ENCODE measurements at places on chromosomes 4 and X.

DNA sequence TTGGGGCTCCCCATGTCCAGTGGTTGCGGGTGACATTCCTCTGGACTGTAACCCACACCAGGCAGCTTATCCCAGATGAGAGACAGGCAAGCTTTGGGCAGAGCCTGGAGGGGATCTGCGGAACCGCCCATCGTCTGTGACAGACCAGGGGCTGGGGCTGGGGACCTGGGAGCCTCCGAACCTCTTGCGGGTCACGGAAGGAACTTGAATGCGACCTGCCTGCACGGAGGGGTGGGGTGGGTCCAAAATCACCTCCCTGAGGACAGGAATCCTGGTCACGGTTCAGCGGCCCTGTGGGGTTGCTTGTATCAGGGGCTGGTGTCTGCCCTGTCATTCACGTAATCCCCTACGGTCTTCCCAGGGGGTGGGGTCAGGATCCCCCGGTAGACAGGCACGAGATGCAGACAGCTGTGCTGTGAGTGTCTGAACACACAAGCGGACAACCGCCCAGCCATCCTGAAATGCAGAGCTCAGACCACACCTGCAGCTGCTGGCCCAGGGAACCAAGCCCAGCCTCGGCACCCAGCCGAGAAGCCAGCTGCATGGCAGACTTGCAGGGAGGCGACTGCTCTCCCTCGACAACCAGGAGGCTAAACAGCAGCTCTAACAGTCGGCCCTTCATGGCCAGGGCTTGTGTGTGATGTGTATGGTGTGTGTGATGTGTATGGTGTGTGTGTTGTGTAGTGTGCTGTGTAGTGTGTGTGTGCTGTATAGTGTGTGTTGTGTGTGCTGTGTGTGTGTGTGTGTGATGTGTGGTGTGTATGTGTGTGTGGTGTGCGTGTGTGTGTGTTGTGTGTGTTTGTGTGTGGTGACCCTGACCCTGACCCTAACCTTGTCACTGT is 105.9 kb upstream of the ADRA2C start:
- DNase-seq, result no peak

- DNase-seq, result no peak
Observed at GRCh38 chr4:53713296-53713695, 122.0 kb upstream of the LNX1 start.

- no peak for DNase-seq
Observed at GRCh38 chr4:55184600-55185523, 59.5 kb upstream of the KDR start.

DNA sequence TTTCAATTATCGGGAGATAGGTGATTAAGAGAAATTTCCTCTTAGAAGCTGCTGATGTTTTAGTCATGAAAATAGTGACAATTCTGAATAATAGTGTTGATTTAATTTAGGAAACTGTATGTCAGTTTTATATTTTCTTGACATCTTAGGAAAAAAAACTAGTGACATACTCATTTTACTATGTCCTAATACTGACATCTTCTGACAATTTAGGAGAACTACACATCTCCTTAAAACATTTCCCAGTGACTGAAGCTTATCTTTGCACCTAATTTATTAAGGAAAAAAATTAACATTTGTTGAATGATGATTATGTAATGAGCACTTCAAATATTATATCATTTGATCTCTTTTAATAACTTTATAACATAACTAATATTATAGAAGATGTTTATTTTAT is 42.0 kb upstream of the RBMXL3 start:
- no peak for DNase-seq

DNA sequence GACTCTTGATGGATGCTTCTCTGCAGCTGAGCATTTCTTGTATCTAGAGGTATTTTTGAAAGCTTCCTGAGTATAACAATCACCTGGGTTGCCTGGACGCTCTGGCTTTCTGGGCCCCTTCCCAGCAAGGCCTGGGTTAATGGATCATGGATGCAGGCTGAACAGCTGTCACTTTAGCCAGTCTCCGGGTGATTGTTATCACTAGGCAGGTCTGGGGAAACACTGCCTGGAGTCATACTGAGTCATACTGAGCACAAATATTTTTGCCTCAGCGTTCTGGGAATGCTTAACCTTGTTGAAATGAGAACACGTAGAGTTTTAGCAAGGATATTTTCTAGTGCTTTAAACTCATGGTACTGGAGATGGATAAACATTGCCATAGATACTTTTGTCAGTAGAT is 102.6 kb downstream of the PHEX start:
- DNase-seq, result no peak

- DNase-seq, result no peak
Observed at GRCh38 chr4:102585329-102585728, 84.2 kb downstream of the NFKB1 start.

GRCh38 chr4:123017636-123018395 is 95.4 kb upstream of the NUDT6 start:
- DNase-seq, result no peak

GRCh38 chr4:111269439-111269838 is 646.6 kb upstream of the PITX2 start:
- no peak for DNase-seq

GRCh38 chr4:8028884-8029568 is 89.4 kb upstream of the AFAP1 start:
- no peak for DNase-seq

DNA sequence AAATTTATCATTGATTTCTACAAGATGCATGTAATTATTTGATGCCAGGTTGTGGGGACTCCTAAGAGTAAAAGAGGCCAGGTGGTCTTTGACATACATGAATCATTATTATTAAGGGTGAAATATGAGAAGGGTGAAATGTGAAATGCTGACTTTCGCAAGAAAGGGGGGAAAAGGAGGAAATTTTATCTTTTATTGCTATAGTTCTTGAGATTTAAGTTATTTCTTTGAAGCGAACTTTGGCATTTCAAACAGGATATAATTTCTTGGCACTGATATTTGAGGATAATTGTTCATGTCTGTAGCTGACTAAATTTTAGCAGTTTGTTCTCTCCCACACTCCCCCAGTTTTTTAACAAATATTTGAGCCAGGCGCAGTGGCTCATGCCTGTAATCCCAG is 80.1 kb downstream of the TMEM131L start:
- DNase-seq, result no peak

DNA sequence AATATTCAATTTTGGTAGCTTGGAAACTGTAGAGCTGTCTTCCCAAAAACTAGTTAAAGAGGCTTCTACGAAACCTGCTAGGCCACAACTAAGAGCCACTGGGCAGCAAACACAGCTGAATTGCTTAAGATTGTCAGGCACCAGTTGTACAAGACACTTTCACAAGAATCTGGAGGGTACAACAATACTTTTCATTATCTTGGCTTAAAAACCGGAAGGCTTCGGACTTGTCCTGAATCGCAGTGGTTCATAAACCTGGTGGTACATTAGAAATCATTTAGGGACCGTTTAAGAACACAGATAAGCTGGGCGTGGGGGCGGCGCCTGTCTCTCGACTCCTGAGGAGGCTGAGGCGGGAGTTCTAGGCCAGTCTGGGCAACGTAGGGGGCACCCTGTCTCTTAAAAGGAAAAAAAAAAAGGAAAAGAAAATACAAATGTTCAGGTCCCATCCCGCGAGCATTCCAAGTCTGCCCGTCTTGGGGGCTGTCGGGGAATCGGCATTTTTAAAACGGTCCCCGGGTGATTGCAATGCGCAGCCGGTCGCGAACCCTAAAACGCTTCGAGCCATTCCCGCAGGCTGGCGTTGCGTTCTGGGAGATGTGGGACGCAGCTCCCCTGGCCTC is 763 bp downstream of the PYURF start:
- peak; percentile 6 for DNase-seq

DNA sequence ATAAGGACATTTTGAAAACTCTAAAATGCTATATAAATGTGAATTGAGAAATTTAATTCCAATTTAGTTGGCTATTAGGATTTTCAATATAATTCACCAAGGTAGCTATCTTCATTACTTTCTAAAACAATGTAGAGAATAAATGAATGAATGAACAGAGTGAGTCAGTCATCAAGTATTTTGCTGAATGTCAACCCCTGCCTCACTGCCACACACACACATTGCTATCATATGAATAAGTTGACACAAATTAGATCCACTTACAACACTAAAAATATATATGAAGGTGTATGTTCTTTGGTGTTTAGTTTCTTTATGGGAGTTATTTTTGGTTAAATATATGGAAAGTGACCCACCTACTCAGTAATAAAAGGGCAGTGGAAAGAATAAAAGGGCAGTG is 141.4 kb upstream of the SMIM10 start:
- no peak for DNase-seq

DNA sequence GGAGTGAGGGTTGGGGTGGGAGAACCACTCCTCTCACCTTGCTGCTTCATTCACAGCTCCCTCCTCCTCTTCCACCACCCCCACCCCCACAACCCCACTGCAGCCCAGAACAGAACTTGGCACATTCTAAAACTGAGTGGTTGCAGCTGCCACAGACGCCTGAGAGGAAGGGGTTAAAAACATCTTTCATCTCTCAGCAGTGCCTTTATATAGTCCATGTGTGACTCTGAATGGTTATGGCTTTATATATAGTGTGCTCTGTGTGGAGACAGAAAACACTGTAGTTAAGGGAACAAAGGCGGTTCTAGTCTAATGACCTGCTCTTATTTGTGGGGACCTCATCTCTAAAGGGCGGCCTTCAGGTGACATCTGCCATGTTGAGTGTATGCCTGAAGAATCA is 144.8 kb downstream of the BCOR start:
- DNase-seq, result no peak

- DNase-seq, result no peak
Observed at GRCh38 chrX:118637997-118638396, 89.4 kb upstream of the IL13RA1 start.

DNA sequence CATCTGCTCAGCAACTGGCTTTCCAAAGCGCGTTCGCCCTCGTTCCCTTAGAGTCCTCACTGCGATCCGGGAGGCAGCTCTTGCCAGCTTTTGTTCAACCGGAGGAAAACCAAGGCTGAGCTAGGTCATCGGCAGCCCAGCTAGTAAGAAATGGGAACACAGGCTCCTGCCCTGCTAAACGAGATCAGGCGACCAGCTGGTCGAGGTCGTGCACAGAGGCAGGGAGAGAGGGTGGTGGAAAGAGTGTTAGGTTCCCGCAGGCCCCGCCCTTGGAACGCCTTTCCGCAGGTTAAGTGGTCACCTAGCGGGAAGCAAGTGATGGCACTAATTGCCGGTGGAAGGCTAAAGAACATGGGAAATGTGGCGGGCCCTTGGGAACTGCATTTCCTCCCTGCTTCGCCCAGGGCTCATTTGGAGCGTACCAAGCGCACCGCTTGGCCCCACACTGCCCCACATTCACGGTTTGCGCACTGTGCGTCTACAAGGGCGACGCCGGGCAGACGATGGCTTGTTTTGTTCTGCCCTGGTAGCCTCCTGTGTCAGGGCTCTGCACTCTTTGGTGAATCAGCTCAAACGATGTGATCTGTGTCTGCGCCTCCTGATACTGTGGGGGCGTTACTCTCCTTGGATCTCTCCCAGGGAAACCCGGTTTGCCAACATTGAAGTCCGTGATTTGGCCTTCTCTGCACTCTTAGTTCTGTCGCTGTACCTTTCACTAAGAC is 7.2 kb upstream of the PRDM8 start:
- DNase-seq, result no peak

GRCh38 chrX:47815901-47816845 is 20.5 kb upstream of the ZNF81 start:
- DNase-seq, result no peak

GRCh38 chr4:76539979-76540378 is 105.0 kb downstream of the SHROOM3 start:
- no peak for DNase-seq

- DNase-seq, result no peak
Observed at GRCh38 chr4:70737409-70737808, 15.6 kb downstream of the RUFY3 start.

GRCh38 chrX:46634577-46634976 is 61.0 kb downstream of the CHST7 start:
- no peak for DNase-seq

DNA sequence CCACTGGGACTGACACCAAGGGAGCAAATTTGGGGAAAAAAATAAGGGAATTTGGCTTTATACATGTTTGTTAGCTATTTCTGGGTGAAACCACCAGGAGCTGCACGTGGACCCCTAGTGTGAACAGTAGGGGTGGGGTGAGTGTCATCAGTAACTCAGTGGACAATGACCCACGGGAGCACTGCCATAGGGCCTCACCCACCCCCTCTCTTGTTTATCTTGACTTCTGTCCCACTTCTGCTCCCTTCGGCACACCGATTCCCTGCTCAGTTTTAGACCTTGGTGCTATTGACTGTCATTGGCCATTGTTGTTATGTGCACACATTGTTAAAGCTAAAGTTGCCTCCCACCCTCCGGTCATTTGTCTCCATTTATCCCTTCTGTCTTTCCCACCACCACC is 9.0 kb downstream of the ACOX3 start:
- DNase-seq, result no peak

- peak; percentile 74 for DNase-seq
Observed at GRCh38 chrX:40169193-40170101, 71.7 kb upstream of the BCOR start.

GRCh38 chr4:42371305-42372252 is 25.7 kb upstream of the SHISA3 start:
- peak; percentile 27 for DNase-seq

GRCh38 chr4:118351851-118352827 is 664 bp downstream of the PRSS12 start:
- DNase-seq, result no peak

DNA sequence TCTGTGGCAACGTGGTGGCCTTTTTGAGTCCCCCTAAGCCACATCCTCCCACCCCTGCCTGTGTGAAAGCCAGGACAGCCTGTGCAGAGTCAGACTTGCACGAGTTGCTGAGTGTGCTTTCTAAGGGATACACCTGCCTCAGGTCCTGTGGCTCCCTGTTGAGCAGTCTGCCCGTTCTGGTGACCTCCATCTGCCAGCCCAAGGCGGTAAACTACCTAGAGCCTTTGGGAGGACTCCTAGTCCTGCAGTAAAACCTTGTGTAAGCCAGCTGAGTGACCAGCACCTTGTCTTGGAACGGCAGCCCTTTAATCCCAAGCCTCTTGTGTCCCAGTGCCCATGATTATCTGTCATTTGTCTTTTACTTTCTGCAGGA is 69.3 kb downstream of the NBDY start:
- no peak for DNase-seq

DNA sequence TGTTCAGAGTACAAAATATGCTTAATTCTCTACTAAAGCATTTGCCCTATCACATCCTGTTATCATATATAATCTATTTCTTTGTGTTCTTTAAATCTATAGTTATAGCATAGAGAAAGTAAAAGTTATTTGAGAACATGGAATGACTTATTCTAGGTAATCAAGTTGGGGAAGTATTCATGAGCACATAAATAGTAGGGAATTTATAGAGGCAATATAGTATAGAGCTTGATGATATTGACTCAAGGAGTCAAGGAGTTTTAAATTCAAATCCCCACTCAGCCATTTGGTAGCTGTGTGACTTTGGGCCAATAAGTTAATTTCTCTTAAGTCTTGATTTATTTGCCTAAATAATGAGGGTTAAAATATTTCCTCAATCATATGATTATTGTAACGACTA is 37.5 kb downstream of the PPP1R2C start:
- no peak for DNase-seq

DNA sequence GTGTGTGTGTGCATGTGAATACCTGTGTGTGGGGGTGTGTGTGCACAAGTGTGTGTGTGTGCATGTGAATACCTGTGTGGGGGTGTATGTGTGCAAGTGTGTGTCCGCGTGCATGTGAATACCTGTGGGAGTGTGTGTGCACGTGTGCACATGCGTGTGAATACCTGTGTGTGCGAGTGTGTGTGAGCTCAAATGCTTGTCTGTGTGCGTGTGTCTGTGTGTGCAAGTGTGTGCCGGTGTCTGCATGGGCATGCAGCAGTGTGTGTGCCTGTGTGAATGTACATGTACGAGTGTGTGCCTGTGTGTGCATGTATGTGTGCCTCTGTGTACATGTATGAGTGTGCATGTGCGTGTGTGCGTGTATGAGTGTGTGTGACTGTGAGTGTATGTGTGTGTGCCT is 5.0 kb downstream of the DOK7 start:
- no peak for DNase-seq
